ENCODE measurements at places on chromosomes 3 and 15.
A peak's percentile ranks its signal among the peaks of the same experiment; 100 is the strongest.

DNA sequence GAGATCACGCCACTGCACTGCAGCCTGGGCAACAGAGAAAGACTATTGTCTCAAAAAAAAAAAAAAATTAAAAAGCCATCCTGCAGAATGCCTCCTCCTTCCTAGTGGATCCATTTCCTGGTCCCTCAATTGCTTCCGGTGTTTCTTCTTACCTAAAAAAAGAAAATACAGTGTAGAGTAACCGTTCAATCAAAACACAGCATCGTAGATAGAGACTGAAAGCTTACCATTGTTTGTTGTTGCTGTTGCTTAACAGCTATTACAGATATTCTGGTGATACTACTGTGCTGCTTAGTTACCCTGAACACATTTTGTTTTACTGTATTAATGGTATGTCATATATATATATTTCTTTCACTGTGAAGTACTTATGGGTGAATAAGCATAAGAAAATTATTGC lies 105.5 kb upstream of the LRRFIP2 start:
- DNase-seq, result no peak

- no peak for DNase-seq
Measured at GRCh38 chr15:60682615-60683014, 203.7 kb upstream of the ICE2 start.

- no peak for DNase-seq
Measured at GRCh38 chr15:32998182-32998581, 196.3 kb downstream of the FMN1 start.

- DNase-seq, result no peak
Measured at GRCh38 chr3:56724676-56725075, 41.6 kb upstream of the TASOR start.

DNA sequence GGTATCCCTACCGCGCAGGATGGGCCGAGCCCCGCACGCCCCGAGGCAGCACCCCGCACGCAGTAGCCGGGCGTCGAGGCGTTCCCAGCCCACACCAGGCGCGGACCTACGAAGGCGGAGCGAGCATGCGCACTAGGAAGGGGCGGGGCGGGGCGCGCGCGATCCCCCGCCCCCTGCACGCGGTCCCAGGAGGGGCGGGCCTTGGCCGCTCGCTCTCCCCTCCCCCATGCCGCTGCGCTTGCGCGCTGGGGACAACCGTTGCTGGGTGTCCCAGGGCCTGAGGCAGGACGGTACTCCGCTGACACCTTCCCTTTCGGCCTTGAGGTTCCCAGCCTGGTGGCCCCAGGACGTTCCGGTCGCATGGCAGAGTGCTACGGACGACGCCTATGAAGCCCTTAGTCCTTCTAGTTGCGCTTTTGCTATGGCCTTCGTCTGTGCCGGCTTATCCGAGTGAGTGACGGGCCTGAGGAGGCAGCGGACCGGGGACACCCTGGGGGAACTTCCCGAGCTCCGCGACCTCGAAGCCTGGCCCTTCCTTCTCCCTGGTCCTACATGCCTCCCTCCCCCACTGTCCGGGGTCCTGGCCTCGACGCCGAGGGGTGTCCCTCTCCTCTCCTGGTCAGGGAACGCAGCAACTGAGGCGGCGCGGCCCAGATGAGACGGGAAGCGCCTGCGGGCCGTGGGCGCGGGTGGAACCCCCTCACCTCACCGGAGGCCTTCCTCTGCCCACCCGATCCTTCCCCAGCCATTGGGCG lies at the start of gene SPESP1:
SPESP1 (plus strand) TSS at position 258 of the 755 bp plus-strand sequence; CDS start at position 387, 129 bp downstream.
- DNase-seq, result no peak

GRCh38 chr15:43920815-43921214 lies 94.0 kb downstream of the WDR76 start:
- no peak for DNase-seq

DNA sequence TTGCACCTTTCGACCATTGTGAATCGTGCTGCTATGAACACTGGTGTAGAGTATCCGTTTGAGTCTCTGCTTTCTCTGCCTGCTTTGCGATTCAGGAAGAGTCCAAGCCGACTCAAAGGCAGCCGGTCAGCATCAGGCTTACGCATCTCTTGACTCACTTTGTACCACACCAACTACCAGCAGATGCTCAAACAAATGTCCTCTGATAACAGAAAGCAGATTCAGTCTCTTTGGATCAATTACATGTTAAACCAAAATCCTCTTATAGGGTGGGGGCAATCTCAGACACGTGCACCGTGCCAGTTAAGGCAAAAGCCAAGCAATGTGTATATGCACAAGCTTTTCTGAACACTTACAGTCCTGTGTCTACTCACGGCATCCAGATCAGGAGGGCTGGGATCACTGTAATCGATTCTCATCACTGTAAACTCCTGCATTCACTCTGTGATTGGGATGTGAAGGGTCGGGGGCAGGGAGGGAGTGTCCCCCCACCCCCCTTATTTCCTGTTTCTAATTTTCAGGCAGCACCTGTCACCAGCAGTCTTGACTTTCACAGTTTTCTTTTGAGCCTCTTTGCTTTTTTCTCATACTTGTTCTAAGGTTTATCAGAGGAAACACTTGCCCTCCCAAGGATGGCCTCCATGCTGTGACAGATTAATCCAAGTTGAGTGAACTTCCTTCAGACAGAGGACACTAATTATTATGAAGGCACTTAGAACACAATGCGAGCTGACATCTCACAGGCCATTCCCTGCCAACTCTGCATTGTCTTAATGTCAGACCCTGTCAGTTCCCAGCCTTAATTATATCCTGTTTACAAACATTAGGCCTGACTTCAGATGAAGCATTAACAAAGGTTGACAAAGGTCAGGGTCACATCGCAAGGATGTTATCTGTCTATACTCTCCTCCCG lies 153.5 kb downstream of the MECOM start:
- DNase-seq, result no peak

- DNase-seq, result no peak
Measured at GRCh38 chr3:113695431-113695785, 1.0 kb downstream of the USF3 start.

DNA sequence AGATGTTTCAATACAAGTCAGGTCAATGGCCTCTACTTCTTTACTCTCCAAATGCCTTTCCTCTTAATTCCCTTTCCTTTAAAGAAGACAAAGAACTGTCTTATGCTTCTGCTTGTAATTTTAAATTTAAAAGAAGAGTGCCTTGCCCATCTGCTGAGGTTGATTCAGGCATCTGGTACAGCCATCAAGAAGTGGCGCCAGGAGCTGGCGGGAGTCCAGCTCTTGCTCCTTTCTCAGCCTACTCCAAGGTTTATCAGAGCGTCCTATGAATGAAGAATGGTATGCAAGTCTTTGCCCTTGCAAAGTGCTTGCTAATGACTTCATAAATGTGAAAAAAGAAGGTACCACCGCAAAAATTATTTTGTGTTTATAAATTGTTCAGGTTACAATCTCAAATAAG lies 294.6 kb upstream of the TGFBR2 start:
- no peak for DNase-seq

GRCh38 chr15:22806664-22807063 lies 20.2 kb downstream of the NIPA1 start:
- DNase-seq, result no peak

- no peak for DNase-seq
Measured at GRCh38 chr3:193842029-193842798, 249.2 kb downstream of the OPA1 start.

- DNase-seq, result no peak
Measured at GRCh38 chr3:16417945-16418739, 95.4 kb downstream of the RFTN1 start.

- DNase-seq, result no peak
Measured at GRCh38 chr15:70615435-70616310, 147.7 kb downstream of the UACA start.

DNA sequence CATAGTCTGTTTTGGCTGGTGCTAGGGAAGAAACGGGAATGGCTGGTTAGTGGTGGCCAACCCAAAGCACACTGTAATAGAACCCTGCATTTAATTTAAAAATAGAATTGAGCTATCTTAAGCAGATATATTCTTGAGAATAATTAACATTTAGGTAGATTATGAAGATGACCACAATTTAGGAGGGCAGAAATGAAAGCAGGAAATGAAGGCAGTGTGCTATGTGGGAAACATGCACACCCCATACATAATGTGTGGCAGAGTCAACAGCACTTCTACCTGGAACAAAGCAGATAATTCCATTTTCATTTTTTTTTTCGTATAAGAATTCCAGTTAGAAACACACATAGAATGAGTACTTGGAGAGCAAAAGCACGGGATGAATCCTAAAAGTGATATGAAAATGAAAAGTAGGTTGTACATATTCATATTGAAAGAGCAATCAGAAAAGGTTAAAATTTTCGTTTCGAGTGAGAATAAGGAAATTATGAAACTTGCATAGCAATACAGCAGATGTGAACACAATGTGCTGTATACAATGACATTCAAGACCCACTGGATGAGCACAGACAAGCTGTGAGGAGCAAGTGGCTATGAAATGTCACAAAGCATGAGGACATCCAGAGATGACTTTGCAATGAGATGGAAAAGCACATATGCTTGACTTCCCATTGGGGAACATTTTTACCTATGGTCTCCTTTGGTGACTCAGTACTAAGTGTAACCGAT lies 102.6 kb downstream of the TFG start:
- no peak for DNase-seq

GRCh38 chr15:36161771-36162212 lies 417.6 kb upstream of the CDIN1 start:
- DNase-seq, result no peak

DNA sequence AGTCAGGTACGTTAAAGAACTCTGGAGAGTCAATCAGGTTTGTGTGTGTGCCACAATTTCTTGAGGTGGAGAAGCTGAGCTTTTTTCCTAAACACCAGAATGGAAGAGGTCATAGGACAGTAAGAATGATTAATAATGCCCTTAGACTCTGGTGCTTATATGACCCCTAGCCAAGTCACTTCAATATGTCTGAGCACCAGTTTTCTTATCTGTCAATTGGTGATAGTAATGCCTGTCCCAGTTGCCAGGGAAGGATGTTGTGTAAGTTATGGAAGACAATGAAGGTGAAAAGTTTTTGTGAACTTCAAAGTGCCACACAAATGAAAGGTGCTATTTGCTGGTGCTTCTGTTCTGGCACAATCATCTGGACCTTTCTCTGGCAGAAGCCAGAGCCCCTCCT lies 22.2 kb upstream of the DLG1 start:
- no peak for DNase-seq

DNA sequence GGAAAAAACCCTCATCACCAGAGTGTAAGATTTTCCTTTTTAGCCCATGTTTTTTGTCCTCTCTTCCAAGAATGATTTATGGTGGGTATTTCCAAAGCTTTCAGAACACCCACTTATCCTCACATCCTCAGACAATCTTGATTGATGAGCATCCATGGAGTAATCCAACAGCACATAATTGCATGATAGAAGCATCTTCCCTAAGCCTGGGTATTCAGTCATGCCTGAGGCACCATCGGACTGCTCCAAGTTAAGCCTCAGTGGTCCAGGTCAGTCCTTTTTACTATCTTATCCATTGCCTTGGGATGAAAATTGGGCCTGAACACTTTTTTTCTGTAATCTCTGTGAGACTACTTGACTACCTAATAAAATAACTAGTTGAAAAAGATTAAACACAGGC lies 676.0 kb upstream of the SEMA6D start:
- DNase-seq, result no peak

DNA sequence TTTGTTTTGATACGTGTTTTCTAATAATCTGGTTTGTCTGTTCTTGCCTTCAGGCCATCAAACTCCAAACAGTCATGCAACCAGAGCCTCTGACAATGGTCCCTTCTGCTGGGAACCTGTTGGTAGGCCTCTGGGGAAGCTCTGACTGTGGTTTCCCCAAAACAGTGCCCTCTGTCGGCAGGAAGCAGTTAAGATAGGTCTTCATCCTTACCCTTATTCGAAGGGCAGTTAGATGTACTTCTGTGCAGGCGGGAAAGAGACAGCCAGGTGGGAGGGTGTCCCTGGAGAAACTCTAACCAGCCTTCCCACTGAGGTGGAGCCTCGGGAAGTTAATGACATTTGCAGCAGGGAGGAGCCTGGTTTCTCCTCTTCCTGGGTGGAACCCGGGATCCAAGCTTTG lies 81.6 kb upstream of the CHMP2B start:
- no peak for DNase-seq

DNA sequence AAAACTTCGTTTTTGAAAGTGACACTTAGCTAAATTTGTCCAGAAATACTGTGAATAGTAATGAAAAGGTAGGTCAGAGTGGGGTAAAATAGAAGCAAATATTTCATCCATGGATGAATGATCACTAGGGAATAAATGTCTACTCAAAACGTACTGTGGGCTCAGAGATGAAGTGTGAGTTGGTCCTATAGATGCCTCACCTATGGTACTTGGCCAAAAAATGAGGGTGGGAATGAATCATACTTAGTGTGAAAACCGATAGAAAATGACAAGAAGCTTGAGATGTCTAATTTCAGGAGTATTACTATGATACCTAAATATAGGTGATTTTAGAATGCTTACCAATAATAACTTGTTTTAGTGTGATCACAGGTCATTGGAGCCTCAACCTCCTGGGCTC lies 155.9 kb downstream of the GMNC start:
- DNase-seq, result no peak

- DNase-seq, result no peak
Measured at GRCh38 chr15:78072080-78072892, 5.2 kb downstream of the TBC1D2B start.

DNA sequence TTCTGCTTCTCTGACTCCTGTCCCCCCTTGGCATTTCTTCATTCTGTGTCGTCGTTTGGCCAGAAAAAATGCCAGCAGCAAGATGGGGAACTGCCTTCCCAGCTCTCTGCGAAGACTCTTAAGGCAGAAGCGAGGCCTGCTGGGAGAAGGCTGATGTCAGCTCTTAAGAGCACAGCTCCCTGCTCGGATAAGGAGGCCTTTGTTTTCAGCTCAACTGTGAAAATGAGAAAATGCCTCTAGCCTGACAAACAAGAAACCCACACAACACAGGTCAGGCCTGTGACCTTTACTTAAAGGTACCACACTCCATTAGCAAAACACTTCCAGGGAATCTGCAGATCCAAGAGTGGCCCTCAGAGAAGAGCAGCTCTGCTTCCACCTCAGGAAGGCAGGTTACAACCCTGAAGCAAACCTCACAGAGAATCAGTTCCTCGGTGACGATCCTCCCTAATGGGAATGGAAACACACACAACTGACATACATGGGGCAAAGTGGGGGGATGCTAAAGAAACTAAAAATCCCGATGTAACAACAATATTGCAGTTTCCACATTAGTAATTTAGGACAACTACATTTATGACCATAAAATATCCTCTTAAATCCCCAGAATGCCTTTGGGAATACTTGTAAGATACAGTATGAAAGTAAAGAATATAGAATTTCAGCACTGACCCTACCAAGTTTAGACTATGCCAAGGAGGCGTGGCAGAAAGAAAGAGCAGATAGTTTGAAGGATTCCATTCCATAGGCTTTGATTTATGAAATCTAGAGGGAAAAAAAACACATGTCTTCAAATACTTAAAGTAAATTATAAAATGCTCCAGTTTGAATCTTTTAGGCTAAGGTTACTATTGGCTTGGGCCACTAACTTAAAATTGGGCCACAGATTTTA lies 52.1 kb downstream of the VGLL4 start:
- DNase-seq, result no peak

GRCh38 chr15:80825361-80826030 lies 46.3 kb downstream of the CEMIP start:
- DNase-seq, result no peak

GRCh38 chr3:81581966-81582599 lies 179.4 kb downstream of the GBE1 start:
- DNase-seq, result peak; percentile 24

GRCh38 chr15:58628206-58628947 lies 121.1 kb downstream of the ADAM10 start:
- DNase-seq, result no peak
